ENCODE measurements at places on chromosomes 12 and 14.

GRCh38 chr14:91331721-91332120, 85.9 kb downstream of the CCDC88C start:
- no peak for DNase-seq

GRCh38 chr14:86788224-86788623, 1204.8 kb downstream of the GALC start:
- DNase-seq = no peak

- no peak for DNase-seq
Observed at GRCh38 chr12:69019910-69020309, 86.9 kb upstream of the CPM start.

DNA sequence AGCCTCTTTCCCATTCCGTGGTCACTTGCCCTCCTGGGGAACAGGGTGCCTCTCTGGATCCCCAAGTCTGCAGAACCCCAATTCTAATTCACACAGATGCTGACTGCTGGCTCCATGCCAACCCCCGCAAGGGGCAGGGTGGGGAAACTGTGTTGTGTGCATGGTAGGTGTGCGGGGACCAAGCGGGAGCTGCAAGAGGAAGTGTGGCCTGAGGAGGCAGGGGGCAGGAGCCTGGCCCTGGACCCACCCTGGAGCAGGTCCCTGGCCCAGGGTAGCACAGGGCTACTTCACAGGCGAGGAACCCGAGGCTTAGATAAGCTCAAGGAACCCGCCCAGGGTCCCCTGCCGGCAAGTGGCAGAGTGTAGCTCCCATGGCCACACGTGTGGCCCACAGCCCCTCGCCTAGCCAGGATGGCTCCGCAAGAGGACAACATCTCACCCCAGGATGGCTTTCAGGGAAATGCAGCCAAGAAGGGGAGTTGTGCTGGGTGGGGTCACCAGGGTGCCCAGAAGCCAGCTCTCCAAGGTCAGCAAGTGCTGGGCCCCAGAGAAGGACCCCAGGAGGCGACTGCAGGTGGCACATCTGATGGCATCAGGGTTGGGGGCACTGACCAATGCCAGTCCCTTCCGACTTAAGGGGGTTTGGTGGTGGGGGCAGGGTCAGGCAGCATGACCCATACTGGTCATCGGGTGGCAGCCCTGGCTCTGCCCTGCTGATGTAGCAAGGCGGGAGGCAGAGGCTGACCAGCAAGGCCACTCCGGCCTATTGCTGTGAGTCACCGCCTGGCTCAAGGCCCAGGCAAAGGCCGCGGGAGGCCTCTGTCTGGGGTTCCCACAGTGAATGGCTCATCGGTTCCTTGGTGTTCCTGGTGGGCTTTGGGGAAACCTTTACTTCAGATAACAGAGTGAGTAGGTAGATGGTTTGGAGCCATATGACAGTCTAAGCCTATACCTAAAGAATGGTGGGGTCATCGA, 37.3 kb upstream of the EML1 start:
- no peak for DNase-seq

GRCh38 chr12:111673503-111673902, 12.3 kb downstream of the BRAP start:
- DNase-seq = no peak

DNA sequence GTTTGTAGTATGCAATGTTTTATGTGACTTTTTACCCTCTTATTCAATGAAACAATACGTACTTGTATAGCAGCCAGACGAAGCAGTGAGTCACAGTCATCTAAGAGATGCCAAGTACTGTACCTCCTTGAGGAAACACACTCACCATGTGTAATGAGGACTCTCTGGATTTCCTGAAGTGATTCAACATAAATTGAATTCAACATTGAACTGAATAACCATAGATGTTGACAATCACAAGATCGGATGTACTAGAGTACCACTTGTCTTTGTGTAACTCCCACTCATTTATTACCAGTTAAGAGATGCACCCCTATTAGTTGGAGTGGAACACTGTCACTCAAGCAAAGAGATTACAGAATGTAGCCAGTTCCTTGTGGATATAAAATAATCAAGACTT, 175.2 kb upstream of the HMGA2 start:
- DNase-seq = no peak

DNA sequence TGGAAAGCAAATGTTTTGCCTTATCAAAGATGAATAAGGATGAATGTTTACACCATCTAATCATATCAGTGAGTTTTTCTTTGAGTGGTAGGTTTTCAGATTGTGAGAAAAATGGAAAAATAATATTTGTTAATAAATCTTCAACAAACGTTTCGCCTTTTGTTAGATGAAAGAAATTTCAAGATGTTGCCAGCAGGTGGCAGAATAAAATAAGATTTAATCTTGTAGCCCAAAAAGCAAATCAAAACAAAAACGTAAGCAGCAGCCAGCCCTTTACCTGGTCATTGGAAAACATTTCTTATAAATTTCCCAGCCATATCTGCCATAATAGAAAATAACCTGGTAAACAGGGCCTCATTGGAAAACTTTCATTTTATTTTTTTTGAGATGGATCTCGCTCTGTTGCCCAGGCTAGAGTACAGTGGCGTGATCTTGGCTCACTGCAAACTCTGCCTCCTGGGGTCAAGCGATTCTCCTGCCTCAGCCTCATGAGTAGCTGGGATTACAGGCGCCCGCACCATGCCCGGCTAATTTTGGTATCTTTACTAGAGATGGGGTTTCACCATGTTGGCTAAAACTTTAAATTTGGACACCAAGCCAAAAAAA, 15.4 kb upstream of the TMEM120B start:
- DNase-seq = no peak

DNA sequence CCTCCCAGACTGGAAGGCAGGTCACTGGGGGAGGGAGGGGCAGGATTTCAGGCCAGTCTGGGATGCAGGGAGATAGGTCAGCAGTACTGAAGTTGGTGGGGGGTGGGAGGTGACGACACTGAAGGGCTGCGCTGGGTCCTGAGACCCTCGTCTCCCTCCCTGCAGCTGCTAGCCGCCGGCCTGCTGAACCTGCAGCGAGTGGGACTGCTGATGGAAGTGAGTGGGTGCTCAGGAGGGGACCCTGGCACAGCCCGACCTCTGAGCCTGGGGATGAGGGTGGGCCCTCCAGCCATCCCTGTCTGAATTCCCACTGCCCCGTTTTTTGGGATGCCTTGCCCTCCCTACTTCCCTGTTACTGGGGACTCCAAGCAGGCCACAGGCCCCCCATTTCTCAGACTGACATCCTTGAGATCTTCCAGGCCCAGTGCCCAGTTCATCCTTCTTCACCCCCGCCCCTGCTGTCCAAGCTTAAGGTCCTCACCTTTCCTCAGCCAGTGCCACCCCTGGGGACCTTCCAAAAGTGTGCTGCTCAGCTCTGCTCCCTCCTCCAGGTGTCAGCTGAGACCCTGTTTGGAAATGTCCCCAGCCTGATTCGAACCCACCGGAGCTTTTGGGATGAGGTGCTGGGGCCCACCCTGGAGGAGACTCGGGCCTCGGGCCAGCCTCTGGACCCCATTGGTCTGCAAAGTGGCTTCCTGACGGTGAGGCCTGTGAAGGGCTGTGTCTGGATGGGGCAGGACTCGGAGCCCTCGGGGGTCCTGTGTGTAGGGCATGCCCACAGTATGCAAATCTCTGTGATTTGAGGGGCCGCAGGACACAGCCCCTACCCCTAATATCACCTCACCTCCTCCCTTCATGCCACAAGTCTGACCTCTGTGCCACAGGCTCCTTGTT, 5.5 kb downstream of the PLEKHG6 start:
- no peak for DNase-seq

- no peak for DNase-seq
Observed at GRCh38 chr14:97162621-97163020, 365.4 kb downstream of the VRK1 start.

GRCh38 chr14:35167496-35167895, 45.1 kb downstream of the PRORP start:
- DNase-seq = no peak

GRCh38 chr14:70782361-70782760, 27.0 kb downstream of the MAP3K9 start:
- no peak for DNase-seq

DNA sequence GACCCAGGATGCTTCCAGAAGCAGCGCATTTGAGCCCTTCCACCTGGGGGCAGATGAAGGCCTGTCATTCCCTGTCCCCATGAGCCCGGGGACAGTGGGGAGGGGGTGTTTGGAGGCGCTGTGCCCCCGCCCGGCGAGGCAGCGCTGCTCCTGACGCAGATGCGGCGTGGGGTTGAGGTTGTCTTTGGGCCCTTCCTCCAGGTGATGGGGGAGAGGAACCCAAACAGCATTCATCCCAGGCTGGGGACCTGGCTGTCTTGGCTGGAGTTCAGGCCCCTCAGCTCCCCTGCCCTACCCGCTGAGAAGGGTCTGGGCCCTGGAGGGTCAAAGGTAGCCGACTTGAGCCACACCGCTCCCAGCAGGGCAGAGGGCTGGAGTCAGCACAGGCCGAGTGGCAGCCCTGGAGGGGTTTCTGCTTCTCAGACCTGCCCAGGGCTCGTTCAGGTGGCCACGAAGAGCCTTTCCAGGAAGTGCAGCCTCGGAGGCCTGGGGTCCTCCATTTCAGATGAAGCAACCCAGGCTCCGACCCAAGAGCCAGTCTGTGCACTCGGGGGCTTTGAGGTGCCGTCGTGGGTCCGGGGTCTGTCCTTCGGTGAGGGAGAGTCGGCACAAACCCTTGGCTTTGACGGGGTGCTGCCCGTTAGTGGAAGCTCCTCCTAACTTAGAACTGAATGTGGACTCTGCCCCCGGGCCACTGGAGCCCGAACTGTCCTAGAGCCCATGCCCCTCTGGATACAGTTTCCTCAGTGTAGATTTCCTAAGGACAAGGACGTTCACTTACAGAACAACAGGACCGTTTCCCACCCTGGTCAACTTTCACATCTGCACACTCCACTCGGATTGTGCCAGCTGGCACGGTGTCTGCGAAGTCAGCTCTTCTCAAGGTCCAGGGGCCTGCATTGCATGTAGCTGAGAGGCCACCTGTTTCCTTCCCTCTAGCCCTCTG, 16.1 kb downstream of the ACADS start:
- DNase-seq = no peak

DNA sequence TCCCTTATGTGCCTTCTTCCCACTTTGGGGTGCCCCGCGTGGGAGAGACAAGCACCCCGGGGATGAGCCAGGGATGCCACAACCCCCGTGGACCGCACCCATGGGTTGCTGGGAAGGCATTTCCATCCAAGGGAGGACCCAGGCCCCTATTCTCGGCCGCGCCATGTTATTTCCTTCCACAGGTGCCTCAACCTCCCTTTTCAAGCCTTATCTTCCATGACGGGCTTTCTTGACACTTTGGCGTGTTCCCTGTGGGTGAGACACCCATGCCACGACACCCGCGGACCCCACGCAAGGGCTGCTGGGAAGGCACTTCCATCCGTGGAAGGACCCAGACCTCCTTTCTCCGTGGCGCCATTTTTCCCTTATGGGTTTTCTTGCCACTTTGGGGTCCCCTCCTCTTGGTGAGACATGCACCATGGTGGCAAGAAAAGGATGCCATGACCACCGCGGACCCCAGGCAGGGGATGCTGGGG, 269.2 kb downstream of the ALG10 start:
- DNase-seq = no peak

DNA sequence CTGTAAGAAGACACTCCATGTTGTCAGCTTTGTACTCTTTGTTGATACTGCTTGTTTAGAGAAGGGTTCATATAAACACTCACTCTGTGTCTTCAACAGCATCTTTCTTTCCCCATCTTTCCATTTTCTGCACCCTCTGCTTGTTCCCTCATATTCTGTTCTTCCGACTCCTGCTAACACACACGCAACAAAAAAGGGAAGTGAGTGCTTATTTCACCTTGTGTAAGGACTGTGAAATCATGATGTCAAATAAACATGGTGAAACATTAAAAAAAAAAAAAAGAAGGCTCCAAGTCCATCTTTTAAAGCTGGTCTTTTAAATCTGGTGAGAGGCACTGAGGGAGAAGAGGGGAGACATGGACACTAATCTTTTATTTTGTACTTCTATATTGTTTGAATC, 145.4 kb downstream of the RPAP3 start:
- no peak for DNase-seq

GRCh38 chr12:34604227-34604626, 581.9 kb downstream of the ALG10 start:
- DNase-seq = no peak

DNA sequence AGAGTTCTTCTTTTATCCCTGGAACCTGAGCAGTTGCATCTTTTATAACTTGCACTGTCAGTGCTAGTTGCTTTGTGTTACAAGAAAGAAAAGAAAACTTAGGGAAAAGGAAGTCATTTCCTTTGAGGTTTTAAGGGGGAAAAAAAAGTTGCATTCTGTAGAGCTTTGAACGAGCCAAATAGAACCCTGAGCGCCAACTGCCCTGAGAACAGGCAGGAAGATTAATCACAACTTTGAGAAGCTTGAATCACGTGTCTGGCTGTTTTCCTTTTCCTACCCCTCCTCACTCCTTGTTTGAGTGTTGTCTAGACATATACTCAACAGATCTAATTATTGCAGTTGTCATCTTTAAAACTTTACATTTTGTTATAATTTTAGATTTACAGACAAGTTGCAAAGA, 12.5 kb downstream of the PCNX1 start:
- DNase-seq = no peak

DNA sequence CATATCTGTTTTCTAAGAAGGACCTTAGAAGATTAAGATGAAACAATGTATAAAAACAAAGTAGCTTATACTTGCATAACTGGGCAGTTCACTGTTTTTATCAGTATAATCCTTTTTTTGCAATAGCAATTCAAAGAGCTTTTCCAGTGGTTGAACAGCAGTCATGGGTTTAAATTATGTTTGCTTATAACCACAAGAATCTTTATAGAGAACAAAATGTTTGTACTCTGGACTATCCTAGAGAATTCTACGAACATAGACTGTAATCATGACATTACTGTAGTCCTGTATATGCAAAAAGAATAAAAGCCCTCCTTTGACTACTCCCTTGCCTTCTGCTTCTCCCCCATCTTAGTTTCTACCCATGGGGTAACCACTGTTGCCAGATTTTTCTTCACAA, 5.7 kb downstream of the FAM177A1 start:
- no peak for DNase-seq

DNA sequence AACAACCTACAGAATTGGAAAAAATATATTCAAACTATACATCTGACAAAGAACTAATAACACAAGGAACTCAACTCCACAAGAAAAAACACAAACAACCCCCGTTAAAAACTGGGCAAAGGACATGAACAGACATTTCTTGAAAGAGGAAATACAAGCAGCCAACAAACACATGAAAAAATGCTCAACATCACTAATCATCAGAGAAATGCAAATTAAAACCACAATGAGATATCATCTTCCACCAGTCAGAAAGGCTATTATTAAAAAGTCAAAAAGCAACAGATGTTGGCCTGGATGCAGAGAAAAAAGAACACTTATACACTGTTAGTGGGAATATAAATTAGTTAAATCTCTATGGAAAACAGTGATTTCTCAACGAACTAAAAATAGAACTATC, 82.6 kb upstream of the CCDC91 start:
- DNase-seq = no peak

DNA sequence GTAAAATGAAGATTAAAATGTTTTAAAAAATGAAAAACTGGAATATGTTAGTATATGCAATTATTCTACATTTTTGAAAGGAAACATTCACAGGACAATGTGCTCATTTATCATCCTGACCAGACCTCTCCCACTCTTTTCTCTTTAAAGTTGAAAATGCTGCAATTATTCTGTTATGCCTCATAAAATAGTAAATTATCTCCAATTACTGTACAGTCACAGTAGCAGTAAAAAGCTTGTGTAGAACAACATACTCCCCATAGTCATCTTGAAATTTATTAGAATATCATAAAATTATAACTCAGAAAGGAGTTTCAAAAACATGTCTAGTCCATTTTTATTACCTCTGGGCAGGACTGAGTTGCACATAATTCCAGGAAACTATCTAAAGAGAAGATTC, 250.3 kb downstream of the SYT1 start:
- peak; percentile 42 for DNase-seq
